NCI-H748 treated with DMSO at 0.1 percent for 48 hours (cell line): ENCODE measurements at places on chromosomes 2 and 18.

DNA sequence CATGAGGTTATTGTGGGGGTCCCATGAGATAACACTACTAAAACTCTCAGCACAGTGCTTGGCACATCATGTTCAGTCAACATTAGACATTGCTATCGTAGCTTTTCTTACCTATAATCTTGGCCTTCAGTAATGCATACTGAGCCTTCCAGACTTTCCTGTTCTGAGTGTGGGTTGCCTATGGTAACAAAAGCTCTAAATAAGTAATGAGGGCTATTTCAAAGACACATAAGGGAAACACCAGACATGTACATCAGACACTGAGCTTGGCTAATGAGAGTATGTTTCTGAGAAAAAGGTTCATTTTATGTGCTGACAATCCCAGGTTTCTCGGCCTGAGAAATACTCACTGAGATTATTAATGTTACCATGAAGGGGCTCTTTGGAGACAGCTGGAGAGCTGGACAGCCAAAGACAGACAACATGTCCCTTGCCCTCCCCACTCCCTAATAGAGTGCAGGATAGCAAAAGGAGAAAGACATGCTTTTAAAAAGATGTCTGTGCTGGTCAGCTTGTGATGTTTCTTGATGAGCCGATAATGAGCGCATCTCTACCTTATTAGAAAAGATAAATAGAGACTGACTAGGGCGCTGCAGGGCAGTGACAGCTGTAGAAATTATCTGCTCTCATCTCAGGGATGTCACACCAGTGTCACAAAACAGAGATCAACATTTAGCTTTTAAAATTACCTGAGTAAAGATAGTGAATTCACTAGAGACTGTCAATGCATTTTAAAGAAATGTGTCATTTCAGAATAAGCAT lies 25.4 kb downstream of the POLE4 start:
- DNase-seq: no peak

- no peak for DNase-seq
Measured at GRCh38 chr2:227010433-227010832, 153.6 kb downstream of the COL4A4 start.

DNA sequence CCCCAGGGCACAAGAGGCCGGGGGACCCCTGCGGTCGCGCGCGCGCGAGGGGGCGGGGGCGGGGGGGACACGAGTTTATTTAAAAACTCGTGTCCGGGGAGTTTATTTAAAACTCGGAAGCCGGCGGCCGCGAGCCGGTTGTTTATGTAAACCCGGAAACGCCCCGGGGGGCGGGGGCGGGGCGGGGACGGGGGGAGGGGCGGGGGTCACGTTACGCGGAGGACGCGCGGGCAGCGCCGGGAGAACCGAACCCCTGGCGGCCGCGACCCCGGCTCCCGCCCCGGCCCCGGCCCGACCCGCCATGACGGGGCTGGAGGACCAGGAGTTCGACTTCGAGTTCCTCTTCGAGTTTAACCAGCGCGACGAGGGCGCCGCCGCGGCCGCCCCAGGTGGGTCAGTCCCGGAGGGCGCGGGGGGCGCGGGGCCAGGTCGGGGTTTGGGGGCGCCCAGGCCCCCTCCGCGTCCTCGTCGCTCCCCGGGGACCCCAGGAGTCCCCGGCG lies 4.4 kb downstream of the NFATC1 start:
- DNase-seq: no peak

DNA sequence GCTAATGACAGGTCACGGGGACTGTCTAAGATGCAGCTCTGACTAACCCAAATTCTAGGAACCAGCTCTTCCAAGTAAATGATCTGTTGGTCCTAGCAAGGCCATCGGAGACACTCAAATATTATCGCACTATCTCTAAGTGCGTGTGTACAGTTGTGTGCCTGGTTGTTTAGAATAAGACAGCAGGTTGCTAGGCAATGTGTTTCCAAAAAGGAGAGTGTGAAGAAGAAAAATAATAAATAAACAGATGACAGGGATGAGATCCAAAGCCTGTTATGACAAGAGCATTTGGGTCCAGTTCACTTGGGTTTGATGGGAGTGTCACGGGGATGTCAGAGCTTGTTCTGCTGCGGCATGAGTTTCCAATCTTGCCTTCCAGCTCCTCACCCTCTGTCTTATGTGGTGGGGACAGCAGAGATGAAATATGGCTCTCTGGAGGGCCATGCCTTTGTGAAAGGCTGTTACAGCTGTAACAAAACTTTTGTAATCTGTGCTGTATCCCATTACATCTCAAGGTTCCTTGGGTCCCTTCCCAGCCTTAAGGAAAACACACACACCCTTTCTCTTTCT lies 127.5 kb upstream of the TNP1 start:
- DNase-seq: no peak

- DNase-seq: no peak
Measured at GRCh38 chr2:151258121-151258520, 3.5 kb downstream of the RBM43 start.
